ENCODE measurements at places on chromosomes 7 and 10. TPM values are rescaled to one million over a fixed set of nuclear protein-coding genes. Genes with fewer than 3 reads are reported as not detected.

DNA sequence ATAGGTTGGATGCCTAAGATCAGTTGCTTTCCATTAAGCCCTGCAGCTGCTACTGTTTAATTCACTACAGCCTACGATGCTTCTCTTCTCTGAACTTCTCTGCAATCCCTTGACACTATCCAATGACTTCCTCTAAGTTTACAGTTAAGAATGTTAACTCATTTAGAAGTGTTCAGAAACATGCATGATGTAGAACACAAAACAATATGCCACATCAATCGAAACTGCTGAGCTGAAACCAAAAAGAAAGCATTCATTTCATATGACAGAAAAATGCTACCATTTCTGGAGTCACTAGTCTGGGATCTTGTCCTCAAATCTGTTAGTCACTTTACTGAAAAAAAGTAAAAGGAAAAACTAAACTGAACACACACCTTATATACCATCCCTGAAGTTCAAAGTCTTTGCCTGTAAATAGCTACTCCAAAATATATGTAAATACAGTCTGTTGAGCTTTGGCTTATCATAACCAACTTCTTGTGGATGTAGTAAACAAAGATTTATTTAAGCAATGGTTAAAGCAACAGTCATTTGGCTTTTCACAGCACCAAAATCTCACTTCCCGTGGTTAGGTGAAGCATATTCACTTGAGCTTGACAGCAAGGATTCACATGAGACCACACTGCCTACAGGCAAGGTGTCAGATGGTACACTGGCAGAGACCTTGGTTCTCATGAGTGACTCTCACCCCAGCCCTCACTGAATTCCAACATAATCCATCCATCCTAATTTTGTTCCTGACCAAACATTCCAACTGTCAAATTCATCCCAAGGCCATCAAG is 187.0 kb downstream of the PPP1R17 start:
- H3K4me1 ChIP-seq, result no peaks in the 10 kb centered on the region
- no peaks in the 10 kb centered on the region for H3K36me3 ChIP-seq
- no peak for DNase-seq
- no peak overlapping the region for H3K27ac ChIP-seq
- no peak overlapping the region for H3K4me3 ChIP-seq
- no peaks in the 10 kb centered on the region for H3K27me3 ChIP-seq

- no peaks in the 10 kb centered on the region for H3K36me3 ChIP-seq
- H3K27ac ChIP-seq, result no peak overlapping the region
- H3K4me3 ChIP-seq, result no peak overlapping the region
- DNase-seq, result peak; percentile 4
- no peaks in the 10 kb centered on the region for H3K4me1 ChIP-seq
Observed at GRCh38 chr10:71079761-71080380, 132.5 kb upstream of the UNC5B start.

- H3K27me3 ChIP-seq, result peaks cover 3% of the 10 kb centered on the region
- no peaks in the 10 kb centered on the region for H3K36me3 ChIP-seq
- no peaks in the 10 kb centered on the region for H3K4me1 ChIP-seq
- H3K4me3 ChIP-seq, result no peak overlapping the region
Observed at GRCh38 chr7:114416129-114416990, 1.7 kb downstream of the FOXP2 start.

GRCh38 chr10:73872190-73872710 is 2.1 kb downstream of the CAMK2G start:
- H3K4me3 ChIP-seq, result peak overlapping the region; percentile 76
- H3K36me3 ChIP-seq, result peaks cover 3% of the 10 kb centered on the region
- H3K27ac ChIP-seq, result peak overlapping the region; percentile 50
- DNase-seq, result no peak

DNA sequence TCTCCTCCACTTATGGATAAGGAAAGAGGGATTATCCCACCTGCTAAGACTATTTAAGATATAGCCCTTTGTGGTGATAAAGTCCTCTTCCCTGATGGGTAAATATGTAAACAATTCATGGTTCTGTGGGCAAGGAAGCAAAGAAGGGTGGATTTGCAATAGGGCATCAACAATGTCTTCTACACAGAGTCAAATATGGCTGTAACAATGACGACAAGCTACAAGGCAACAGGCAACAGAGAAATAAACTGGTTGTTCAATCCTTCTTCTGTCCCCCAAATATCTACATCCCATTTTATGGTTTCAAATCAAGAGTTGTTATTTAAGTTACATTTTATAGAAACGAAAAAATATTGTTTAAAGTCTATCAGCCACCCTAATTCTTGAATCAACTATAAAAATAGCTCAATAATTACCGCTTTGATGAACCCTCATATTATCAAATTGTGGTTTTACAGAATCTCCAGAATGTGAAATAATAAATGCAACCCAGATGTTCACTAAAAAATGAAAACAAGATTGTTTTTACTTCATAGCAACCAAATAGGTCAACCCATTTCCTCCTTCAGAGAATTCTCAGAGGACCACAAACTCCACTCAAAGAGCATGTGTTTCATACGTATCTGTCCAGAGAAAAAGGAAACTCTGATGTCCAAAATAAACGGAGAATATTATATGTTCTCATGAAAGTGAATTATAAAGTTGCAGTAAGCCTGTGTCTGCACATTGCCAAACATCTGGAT is 13.8 kb downstream of the CYTH3 start:
- peaks cover 27% of the 10 kb centered on the region for H3K27me3 ChIP-seq
- H3K4me1 ChIP-seq, result peaks cover 45% of the 10 kb centered on the region
- DNase-seq, result no peak
- no peak overlapping the region for H3K4me3 ChIP-seq

- H3K36me3 ChIP-seq, result no peaks in the 10 kb centered on the region
- peak overlapping the region; percentile 55 for H3K27ac ChIP-seq
- H3K4me1 ChIP-seq, result peaks cover 30% of the 10 kb centered on the region
- H3K27me3 ChIP-seq, result peaks cover 44% of the 10 kb centered on the region
- DNase-seq, result peak; percentile 29
Observed at GRCh38 chr7:24755541-24756407, 1.5 kb downstream of the GSDME start.

GRCh38 chr10:4775808-4776207 is 50.2 kb upstream of the AKR1E2 start:
- peaks cover 26% of the 10 kb centered on the region for H3K27me3 ChIP-seq
- DNase-seq, result no peak
- H3K27ac ChIP-seq, result peak overlapping the region; percentile 80
- H3K4me3 ChIP-seq, result no peak overlapping the region

Gene VWC2
- total RNA-seq, result not detected

Gene TMEM26
- total RNA-seq, result not detected
